ENCODE measurements at places on chromosomes 5 and 9. TPM values are rescaled to one million over a fixed set of nuclear protein-coding genes. Genes with fewer than 3 reads are reported as not detected.

GRCh38 chr9:1591310-1591709 is 423.8 kb upstream of the SMARCA2 start:
- DNase-seq, result no peak
- H3K4me1 ChIP-seq, result no peaks in the 10 kb centered on the region
- no peak overlapping the region for H3K27ac ChIP-seq
- no peak overlapping the region for H3K4me3 ChIP-seq
- H3K27me3 ChIP-seq, result no peaks in the 10 kb centered on the region

DNA sequence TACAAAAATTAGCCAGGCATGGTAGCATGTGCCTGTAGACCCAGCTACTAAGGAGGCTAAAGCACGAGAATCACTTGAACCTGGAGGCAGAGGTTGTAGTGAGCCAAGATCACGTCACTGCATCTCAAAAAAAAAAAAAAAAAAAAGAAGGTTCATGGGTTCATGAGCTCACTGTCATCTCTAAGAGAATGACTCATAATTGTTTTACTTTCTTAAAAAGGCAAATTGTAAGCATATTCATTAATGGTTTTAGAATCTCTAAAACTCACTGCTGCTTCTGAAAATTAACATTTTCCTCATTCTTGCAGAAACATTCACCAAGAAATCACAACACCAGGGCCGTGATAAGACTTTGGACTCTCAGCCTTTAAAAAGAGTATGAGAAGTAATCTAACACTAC is 103.6 kb downstream of the GNA14 start:
- no peaks in the 10 kb centered on the region for H3K4me1 ChIP-seq
- peaks cover 9% of the 10 kb centered on the region for H3K27me3 ChIP-seq
- H3K27ac ChIP-seq, result no peak overlapping the region
- peaks cover 1% of the 10 kb centered on the region for H3K36me3 ChIP-seq
- DNase-seq, result no peak
- H3K4me3 ChIP-seq, result no peak overlapping the region

- DNase-seq, result no peak
- H3K4me3 ChIP-seq, result no peak overlapping the region
- peaks cover 13% of the 10 kb centered on the region for H3K27me3 ChIP-seq
Observed at GRCh38 chr5:59390074-59390659, 503.4 kb downstream of the PDE4D start.

GRCh38 chr9:77843076-77843870 is 188.3 kb downstream of the GNAQ start:
- no peaks in the 10 kb centered on the region for H3K27me3 ChIP-seq
- no peak overlapping the region for H3K27ac ChIP-seq

GRCh38 chr9:83964973-83965349 is 15.1 kb downstream of the HNRNPK start:
- DNase-seq, result no peak
- peaks cover 17% of the 10 kb centered on the region for H3K36me3 ChIP-seq
- no peaks in the 10 kb centered on the region for H3K27me3 ChIP-seq
- H3K27ac ChIP-seq, result peak overlapping the region; percentile 40
- no peak overlapping the region for H3K4me3 ChIP-seq
- H3K4me1 ChIP-seq, result peaks cover 25% of the 10 kb centered on the region

DNA sequence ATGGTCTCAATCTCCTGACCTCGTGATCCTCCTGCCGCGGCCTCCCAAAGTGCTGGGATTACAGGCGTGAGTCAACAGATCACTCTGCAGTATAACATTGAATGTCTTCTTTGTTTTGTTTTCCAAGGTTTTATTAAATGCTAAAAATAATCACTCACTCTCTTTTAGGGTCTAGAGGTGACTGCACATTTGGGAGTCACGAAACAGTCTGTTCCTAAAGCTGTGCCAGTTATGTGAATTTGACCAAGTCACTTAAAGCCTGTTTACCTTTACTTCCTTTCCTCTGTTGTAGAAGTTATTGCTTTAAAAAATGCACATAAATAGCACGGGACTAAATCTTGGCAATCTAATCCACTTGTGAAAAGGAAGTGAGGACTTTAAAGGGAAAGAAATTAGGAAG is 304.9 kb upstream of the PTGER4 start:
- peaks cover 7% of the 10 kb centered on the region for H3K36me3 ChIP-seq
- H3K27me3 ChIP-seq, result no peaks in the 10 kb centered on the region
- no peak overlapping the region for H3K27ac ChIP-seq

GRCh38 chr5:172435362-172436077 is 18.8 kb downstream of the SH3PXD2B start:
- H3K36me3 ChIP-seq, result no peaks in the 10 kb centered on the region
- no peak overlapping the region for H3K4me3 ChIP-seq
- no peaks in the 10 kb centered on the region for H3K4me1 ChIP-seq

DNA sequence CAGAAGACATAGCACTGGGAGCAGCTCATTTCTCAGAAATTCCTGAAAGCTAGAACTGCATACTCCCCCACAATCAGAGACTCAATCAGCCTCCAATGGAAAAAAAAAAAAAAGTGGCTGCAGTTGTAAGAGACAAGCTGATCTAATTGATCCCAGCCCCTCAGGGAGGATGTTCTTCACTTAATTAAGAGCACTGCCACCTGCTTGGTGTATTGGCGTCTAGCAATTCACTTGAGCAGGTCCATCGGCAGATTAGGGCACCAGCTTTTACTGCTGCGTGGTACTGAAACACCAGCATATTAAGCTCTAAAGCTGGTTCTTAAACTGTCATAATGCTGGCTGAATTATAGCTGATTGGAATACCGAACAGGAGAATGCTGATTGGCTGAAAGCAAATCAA is 1890.1 kb upstream of the WWC1 start:
- no peak overlapping the region for H3K4me3 ChIP-seq
- peaks cover 5% of the 10 kb centered on the region for H3K4me1 ChIP-seq
- H3K27me3 ChIP-seq, result no peaks in the 10 kb centered on the region
- H3K36me3 ChIP-seq, result no peaks in the 10 kb centered on the region
- H3K27ac ChIP-seq, result no peak overlapping the region
- no peak for DNase-seq

DNA sequence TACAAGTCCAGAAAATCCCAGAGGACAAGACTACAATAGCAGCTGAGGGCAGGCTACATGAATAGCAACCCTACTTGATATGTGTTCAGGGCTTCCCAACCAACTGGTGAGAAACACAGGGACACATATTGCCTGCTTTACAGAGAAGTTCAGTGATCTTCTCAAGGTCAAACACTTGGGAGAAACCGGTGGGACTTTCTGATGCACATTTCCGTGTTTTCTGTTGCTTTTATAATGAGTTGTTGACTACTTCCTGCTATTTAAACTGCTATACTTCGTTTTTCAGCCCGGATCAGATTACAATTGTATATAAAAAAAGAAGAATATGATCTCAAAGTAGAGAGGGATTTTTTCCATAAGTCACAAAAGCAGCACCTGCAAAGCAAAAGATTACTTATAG is 175.1 kb downstream of the SNX18 start:
- DNase-seq, result no peak
- peaks cover 1% of the 10 kb centered on the region for H3K36me3 ChIP-seq
- H3K4me3 ChIP-seq, result no peak overlapping the region
- H3K27ac ChIP-seq, result no peak overlapping the region

- H3K27me3 ChIP-seq, result no peaks in the 10 kb centered on the region
- peak overlapping the region; percentile 34 for H3K27ac ChIP-seq
- no peak overlapping the region for H3K4me3 ChIP-seq
- H3K36me3 ChIP-seq, result peaks cover 8% of the 10 kb centered on the region
- no peak for DNase-seq
Observed at GRCh38 chr5:179599100-179599499, 24.4 kb downstream of the HNRNPH1 start.

Gene CCDC187
- not detected for total RNA-seq

GRCh38 chr5:132458651-132459030 is 31.9 kb downstream of the IRF1 start:
- no peak for DNase-seq
- peak overlapping the region; percentile 99 for H3K27ac ChIP-seq
- H3K36me3 ChIP-seq, result peaks cover 9% of the 10 kb centered on the region
- peaks cover 15% of the 10 kb centered on the region for H3K27me3 ChIP-seq
- H3K4me1 ChIP-seq, result peaks cover 92% of the 10 kb centered on the region
- H3K4me3 ChIP-seq, result peak overlapping the region; percentile 77

GRCh38 chr5:156942064-156942463 is 21.0 kb downstream of the TIMD4 start:
- H3K4me1 ChIP-seq, result peaks cover 41% of the 10 kb centered on the region
- H3K27ac ChIP-seq, result peak overlapping the region; percentile 82
- peaks cover 6% of the 10 kb centered on the region for H3K36me3 ChIP-seq
- peak overlapping the region; percentile 42 for H3K4me3 ChIP-seq

Gene ARSB
- 15.3 TPM for total RNA-seq

GRCh38 chr9:107982745-107983144 is 493.2 kb upstream of the KLF4 start:
- H3K27ac ChIP-seq, result no peak overlapping the region
- H3K36me3 ChIP-seq, result no peaks in the 10 kb centered on the region
- no peaks in the 10 kb centered on the region for H3K27me3 ChIP-seq
- no peak overlapping the region for H3K4me3 ChIP-seq

DNA sequence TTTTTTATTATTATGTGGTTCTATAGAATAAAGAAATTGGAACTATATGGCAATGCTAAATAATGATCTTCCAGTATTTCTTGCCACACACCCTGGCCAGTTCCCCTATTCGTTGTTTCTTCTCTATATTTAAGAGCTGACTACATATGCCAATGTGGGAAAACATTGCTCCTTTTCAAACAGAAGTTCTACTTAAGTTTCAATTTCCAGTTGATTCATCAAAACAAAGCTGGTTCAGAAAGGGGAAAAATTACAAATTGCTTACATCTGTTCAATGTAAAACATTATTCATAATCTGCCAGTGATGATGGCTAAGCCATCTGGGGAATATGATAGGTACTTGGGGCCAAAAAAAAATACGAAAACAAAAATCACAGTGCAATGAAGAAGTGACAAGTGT is 76.9 kb downstream of the ST8SIA4 start:
- no peaks in the 10 kb centered on the region for H3K27me3 ChIP-seq
- peaks cover 49% of the 10 kb centered on the region for H3K4me1 ChIP-seq
- no peaks in the 10 kb centered on the region for H3K36me3 ChIP-seq
- peak overlapping the region; percentile 56 for H3K27ac ChIP-seq
- H3K4me3 ChIP-seq, result peak overlapping the region; percentile 49
- no peak for DNase-seq

GRCh38 chr5:176578391-176578808 is 29.3 kb downstream of the CDHR2 start:
- DNase-seq, result no peak
- no peaks in the 10 kb centered on the region for H3K27me3 ChIP-seq
- no peak overlapping the region for H3K4me3 ChIP-seq
- H3K27ac ChIP-seq, result no peak overlapping the region

DNA sequence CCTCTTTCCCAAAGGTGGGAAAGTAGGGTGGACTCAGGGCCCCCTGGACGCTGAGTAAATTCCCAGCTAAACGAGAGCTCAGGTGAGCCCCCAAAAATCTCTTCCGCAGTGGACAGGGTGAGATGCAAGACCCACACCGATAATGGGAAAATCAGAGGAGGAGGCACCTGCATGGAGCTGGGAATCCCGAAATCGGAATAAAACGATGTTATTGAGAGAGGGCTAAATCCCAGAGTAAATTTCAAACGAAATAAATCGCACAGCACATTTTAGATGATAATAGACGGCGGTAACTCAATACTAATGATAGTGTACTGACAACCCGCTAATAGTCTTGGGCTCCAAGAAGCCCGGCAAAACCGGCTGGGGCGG is 3.0 kb upstream of the BARHL1 start:
- no peak for DNase-seq
- peaks cover 6% of the 10 kb centered on the region for H3K4me1 ChIP-seq
- H3K27ac ChIP-seq, result no peak overlapping the region
- no peak overlapping the region for H3K4me3 ChIP-seq
- no peaks in the 10 kb centered on the region for H3K36me3 ChIP-seq

- no peaks in the 10 kb centered on the region for H3K36me3 ChIP-seq
- H3K4me3 ChIP-seq, result no peak overlapping the region
- no peak for DNase-seq
Observed at GRCh38 chr5:82821846-82822633, 255.2 kb downstream of the TMEM167A start.

Gene NLN
- 7.3 TPM for total RNA-seq

Gene PSAT1
- total RNA-seq, result 242 TPM

Gene PCDHGA2
- 0.07 TPM for total RNA-seq

- DNase-seq, result peak; percentile 81
- peaks cover 15% of the 10 kb centered on the region for H3K4me1 ChIP-seq
- H3K27ac ChIP-seq, result no peak overlapping the region
- peaks cover 18% of the 10 kb centered on the region for H3K27me3 ChIP-seq
- no peaks in the 10 kb centered on the region for H3K36me3 ChIP-seq
Observed at GRCh38 chr9:126705767-126706697, 92.3 kb downstream of the LMX1B start.
